Activated CD4-positive, alpha-beta T cell treated with anti-CD3 and anti-CD28 coated beads, Interleukin-2, amount 10 ng/mL, durations not matched to agents 7 days and 5 days (primary cell): ENCODE measurements at places on chromosomes 6 and 20.

DNA sequence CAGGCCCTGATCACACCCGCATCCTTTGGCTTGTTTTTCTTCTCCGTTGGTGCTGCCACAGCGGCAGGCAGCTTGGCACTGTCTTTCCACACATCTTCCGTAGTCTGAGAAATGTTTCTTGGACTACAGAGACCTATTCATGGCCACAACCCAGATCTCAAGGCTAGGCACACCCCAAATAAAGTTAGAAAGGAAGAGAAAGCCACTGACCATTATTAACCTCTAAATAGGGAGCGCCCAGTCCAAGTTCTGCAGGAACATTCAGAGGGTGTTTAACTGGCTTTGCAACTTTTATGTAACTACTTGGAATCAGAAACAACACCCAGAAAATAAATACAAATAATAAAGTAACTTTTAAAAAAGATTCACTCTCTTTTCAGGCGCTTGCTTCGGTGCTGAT is 124.8 kb upstream of the NEDD9 start:
- no peak for DNase-seq

- DNase-seq = no peak
Measured at GRCh38 chr6:44117397-44118128, 9.7 kb downstream of the MRPL14 start.

GRCh38 chr6:131058236-131058635 is 4.8 kb downstream of the EPB41L2 start:
- no peak for DNase-seq

- DNase-seq = no peak
Measured at GRCh38 chr20:37969949-37970855, 63.1 kb downstream of the TTI1 start.

GRCh38 chr6:55756531-55757031 is 118.8 kb downstream of the BMP5 start:
- DNase-seq = no peak

DNA sequence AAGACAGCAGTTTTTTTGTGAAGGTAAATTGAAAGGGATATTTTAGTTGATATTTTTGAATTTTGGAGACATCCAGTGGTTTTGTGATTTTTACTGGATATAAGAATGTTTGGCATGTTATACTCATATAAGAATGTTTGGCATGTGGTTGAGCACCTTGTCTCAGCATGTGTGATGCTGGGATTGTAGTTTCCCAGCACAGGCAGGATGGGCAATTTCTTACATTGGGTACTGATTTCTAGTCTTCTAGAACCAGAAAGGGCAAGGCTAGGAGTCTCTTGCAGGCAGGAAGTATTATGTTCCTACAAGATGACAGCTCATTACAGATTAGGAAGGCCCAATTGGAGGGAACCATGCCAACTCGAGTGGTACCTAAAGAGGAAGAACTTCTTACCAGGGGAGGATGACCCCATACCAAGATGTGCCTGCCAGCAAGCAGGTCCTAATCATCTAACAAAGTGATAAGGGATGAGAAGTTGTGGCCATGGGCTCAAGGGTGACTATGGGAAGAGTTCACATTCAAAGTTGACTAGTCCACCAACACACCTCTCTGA is 377.8 kb downstream of the UTRN start:
- DNase-seq = no peak

- no peak for DNase-seq
Measured at GRCh38 chr6:903761-904160, 210.8 kb upstream of the EXOC2 start.

DNA sequence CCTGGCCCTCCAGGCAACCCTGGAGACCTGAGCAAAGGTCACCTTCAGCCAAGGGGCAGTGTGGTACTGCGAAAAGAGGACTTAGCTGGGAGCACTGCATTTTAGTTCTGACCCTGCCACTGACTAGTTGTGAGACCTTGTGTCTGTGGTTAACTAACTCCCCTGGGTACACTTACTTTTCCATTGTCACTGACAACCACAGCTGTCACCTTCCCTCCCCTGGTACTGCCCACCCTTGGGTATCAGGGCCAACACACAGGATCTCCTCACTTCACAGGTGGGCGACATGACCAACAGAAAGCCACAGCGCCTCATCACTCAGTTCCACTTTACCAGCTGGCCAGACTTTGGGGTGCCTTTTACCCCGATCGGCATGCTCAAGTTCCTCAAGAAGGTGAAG is 21.6 kb upstream of the GNRH2 start:
- DNase-seq = no peak

DNA sequence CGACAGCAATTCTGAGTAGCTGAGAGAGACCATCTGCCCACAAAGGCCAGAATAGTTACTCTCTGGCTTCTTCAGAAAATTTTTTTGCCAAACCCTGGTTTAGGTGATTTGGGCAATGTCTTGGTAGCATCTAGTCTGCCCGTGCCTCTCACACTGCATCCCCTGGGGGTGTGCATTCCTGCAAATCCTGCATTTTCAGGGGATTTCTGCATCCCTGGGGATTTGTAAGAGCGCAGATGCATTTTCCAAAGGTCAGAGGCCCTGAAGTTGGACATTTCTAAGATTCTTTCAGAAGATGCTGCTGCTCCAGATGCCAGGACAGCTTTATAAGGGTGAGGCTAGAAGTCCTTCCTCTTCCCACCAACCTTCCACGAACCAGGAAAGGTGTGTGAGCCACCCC is 4.0 kb downstream of the CST9 start:
- no peak for DNase-seq

- DNase-seq = peak; percentile 12
Measured at GRCh38 chr6:79630883-79631692, at the start of gene SH3BGRL2. SH3BGRL2 (plus strand) TSS chr6:79631329; CDS start chr6:79631462, 133 bp downstream.

DNA sequence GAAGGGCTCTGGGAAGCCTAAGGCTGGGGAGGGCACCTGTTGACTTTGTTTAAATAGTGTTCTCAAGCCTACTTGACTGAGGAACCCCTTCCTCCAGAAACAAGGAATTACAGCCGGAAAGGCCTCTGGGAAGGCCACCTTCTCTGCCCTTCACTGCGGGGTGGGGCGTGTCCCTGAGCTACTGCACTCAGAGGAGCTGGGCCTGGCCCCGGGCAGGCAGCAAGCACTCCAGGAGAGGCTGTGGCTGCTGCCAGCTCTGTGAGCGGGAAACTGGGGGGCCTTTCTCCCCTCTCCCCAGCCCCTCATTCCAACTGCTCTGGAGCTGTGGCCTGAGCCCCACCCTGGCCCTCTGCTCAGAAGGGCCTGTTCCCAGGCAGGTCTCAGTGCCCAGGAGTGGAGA is 4.0 kb upstream of the OSBPL2 start:
- DNase-seq = no peak

DNA sequence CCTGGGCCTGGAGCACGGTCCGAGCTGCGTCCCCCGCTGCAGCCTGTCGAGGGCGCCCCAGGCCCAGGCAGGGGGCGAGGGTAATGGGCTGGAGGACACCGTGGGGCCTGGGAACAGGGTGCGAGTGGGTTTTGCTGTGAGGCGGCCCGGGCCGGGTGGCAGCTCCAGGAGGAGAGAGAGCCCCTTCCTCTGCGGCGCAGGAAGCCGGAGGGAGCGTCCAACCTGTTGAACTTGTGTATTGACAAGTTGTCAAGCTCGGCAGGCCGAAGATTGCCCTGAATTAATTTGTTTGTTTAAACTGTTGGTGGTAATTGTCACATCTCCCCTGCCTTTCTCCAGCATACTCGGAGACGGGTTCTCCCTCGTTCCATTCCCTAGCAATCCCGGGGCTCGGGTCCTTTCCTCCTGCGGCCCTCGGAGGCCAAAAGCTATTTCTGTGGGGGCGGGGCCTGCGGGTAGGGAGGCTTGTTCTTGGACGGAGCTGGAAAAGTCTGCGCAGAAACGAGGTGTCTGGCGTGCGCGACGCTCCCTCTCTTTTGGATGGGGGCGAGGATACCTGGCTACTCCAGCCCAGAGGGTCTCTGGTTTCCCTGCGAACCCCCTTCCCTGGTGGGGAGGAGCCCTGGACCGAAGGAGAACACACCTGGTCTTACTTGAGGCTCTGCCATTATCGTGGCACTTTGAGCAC is 9.9 kb downstream of the NR2E1 start:
- DNase-seq = no peak
